Esophagus squamous epithelium (tissue), 5 donors: ENCODE measurements at places on chromosomes 2 and 18.

- DNase-seq: no peak
Measured at GRCh38 chr2:183349091-183349490, 224.8 kb downstream of the NUP35 start.

DNA sequence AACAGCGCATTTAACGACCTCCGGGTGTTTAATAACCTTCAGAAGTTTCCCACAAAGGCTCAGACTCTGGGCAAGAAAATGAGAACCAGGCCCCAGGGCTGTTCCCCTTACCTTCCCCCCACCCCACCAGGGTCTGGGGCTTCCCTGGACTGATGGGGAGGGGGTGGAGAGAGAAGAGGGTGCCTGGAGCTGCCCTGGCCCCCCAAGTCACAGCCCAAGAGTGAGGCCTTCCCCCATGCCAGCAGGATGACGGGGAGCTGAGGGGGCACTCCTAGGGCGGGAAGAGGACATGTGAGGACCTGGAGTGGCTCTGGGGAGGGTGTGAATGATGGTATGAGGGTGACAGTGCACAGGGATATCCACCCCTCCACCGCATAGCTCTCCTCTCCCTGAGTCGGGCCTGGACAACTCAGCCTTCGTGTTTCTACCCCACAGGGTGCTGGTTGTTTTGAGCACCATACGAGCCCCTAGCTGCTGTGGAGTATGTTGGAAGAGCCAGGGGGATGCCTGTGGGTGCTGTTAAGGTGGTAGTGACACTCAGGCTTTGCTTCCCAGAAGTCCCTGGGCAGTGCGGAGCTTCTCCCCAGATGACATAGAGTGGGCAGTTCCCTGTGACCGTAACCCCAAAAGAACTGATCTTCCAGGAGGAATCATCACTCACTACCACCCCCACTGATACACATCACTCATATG lies 3.9 kb downstream of the PKDCC start:
- DNase-seq: no peak

- no peak for DNase-seq
Measured at GRCh38 chr2:162242586-162243280, 512 bp downstream of the FAP start.

GRCh38 chr2:144510294-144510991 lies 9.5 kb downstream of the ZEB2 start:
- DNase-seq: no peak

- no peak for DNase-seq
Measured at GRCh38 chr2:232889876-232890401, 19.9 kb downstream of the SNORC start.

GRCh38 chr18:24538414-24539264 lies 78.2 kb downstream of the HRH4 start:
- DNase-seq: no peak

DNA sequence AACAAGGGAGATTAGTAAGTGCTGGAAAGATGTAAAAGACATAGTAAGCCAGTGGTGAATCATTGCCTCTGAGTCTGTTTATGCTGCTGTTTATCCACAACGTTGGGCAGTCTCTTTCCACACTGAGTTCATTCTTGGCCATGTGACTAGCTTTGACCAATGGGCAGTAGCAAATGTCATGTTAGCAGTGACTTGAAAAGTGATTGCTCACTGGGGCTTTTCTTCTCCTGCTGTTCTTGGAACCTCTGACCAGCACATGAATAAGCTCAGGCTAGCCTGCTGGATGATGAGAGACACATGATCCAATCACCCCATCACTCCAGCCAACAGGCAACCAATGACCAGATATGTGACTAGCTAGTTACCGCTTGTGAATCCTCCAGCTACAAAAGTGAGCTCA lies 360.4 kb downstream of the SLC4A3 start:
- no peak for DNase-seq

DNA sequence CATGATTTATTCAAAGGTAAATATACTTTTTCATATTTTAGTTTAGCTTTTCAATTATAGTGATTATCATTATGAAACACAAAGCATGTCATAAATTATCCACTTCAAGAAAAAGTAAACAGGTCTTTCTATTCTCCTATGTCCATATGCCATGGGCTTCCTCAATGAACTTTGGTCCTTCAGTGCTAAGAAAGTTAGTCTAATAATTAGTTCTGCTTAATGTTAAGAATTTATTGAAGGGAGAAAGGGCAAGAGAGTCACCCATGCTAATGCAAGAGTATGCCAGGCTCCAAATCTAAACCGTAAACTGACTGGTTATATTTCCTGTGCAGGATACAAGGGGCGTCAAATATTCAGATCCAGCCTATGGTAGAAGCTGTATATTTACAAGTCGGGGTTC lies 96.2 kb downstream of the GORASP2 start:
- DNase-seq: no peak

DNA sequence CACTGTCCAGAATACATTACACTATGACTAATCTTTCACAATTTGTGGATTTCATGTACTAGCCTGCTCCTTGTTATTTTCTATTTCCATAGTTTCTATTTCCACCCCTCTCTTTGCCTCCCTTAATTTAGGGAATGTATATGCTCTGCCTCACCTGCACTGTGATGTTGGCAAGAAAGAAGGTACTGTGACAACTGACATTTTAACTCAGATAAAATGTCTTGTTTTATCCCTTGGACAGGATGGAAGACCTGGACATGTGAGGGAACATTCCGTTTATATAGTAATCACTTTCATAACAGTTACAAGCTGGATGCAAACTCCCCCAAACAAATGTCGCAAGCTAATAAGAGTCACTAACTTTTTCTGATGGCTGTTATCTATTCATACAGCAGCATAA lies 21.5 kb upstream of the DSG3 start:
- no peak for DNase-seq

DNA sequence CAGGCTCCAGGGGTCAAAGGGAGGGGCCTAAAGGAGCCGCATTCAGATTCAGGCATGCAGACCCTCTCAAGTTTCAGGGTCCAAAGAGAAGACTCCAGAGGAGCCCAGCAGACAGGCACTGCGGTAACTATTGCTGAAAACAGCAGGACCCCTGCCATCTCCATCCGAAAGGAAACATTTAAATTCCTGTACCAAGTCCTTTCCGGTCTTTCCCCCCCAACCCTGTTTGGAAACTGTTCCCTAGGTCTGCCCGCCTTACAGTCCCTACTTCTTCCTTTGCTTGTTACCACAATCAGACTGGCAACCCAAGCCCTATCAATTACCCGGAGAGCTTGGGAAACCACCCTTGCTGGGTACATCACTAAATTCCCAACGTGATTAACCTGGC lies 82.0 kb downstream of the DNMT3A start:
- no peak for DNase-seq

DNA sequence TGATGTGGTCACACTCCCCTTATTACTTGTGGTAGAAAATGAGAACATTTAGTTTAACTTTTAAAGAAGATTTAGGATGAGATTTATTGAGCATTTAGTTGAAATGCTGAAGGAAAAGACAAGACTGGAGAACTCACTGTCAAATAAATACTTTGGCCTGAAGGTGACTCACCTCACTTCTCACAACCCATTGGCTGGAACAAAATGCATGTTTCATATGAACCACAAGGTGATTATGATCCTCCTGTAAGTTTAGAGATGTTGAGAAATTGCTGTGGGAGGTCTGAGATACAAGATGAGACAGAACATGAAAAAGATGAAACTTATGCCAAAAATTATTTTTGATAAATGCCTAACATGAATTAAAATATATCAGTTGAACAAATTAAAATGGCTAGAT lies 1004.5 kb downstream of the SOCS6 start:
- DNase-seq: no peak

DNA sequence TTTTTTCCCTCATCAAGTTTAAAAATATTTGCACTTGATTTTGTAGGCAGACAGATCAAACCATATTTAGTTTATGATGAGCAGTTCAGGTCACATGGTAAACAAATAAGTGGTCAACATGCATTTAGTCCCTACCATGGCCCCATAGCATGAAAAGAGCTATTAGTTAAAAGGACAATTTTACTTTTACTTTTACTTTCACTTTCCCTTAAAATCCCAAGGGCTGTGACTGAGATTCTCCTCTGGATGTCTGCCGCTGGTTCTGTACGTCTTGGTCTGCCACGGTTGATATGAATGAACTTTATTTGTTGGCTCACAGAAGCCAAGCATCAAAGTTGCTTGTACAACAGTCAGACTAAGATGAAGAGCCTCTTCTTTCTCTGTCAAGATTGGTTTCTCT lies 626.2 kb upstream of the CDH7 start:
- no peak for DNase-seq

DNA sequence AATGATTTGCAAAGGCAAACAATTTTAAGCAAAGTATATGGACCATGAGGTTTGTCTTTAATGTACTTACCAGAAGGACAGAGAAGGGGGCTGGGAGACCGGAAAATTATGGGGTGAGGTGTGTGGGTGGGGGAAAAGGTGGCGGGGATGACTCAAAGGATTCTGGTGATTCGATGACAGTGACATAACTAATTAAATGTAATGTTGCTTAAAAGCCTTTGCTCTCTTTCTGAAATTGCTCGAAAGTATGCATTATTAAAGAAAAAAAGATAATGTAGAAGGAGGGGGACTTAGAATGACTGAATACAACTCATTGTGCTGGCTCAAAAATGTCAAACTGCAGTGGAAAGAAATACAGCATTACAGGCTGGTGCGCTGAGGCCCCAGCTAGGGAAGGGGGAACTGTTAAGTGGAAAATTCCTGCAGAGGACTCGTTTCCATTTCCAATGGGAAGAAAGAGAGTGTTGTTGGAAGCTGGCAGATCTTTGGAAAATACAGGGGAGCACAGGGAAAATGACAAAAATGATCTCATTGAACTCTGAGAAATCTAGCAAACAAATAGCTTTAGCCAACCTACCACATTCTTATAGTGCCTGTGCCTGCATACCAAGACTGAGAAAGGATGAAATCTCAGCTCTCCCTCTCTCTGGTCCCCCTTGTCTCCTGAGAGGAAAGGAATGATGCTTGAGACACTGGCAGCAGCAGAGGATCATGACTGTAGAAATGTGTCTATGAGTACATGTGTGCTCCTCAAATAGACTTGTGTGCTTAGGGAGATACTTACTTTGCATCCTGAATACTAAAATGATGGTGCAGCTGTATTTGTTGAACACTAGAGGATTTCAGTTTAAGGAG lies 632.4 kb downstream of the NYAP2 start:
- DNase-seq: no peak

DNA sequence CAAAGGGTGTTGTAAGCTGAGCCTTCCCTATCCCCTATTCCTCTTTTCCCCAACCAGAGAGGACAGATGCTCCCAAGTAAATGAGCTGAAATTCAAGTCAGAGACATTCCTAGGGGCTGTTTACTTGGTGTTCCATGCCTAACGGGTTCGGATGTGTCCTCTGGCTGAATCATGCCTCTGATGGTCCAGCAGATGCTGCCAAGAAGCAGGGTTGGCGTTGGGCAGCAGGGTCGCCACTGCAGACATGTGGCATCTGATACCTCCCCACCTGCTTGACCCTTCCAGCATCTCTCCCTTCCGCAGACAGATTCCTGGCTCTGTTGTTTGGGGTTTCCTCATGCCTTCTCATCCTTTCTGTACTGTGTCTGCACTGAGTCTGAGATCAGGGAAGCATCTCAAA lies 108.3 kb downstream of the HNRNPLL start:
- no peak for DNase-seq

- no peak for DNase-seq
Measured at GRCh38 chr2:105592288-105592687, 152.4 kb upstream of the NCK2 start.

DNA sequence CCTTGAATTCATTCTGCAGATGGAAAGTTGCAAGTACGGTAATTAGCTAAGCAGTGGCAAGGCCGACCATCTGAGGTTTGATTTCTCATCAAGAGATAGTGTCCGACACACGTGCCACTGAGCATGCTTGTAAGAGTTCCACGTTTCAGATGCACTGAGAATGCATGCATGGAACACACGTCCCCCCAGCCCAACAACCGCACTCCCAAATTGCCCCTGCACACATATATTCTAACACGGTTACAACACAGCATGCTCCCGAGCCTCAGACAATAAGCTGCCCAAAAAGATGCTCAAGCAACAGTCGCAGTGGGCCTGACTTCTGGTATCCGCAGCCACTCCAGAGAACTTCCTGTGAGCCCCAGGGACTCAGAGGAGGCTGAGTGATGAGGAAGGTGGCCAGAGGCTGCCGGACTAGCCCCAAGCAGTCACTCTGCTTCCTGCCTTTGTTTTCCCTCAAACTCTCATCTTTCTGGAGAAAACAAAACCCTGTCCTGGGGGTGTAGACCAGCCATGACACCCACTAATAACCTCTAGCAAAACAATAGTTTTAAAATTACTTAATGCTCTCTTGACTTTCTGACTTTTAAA lies 204.0 kb downstream of the TGIF1 start:
- no peak for DNase-seq

- no peak for DNase-seq
Measured at GRCh38 chr2:133362061-133362476, 206.2 kb downstream of the NCKAP5 start.

DNA sequence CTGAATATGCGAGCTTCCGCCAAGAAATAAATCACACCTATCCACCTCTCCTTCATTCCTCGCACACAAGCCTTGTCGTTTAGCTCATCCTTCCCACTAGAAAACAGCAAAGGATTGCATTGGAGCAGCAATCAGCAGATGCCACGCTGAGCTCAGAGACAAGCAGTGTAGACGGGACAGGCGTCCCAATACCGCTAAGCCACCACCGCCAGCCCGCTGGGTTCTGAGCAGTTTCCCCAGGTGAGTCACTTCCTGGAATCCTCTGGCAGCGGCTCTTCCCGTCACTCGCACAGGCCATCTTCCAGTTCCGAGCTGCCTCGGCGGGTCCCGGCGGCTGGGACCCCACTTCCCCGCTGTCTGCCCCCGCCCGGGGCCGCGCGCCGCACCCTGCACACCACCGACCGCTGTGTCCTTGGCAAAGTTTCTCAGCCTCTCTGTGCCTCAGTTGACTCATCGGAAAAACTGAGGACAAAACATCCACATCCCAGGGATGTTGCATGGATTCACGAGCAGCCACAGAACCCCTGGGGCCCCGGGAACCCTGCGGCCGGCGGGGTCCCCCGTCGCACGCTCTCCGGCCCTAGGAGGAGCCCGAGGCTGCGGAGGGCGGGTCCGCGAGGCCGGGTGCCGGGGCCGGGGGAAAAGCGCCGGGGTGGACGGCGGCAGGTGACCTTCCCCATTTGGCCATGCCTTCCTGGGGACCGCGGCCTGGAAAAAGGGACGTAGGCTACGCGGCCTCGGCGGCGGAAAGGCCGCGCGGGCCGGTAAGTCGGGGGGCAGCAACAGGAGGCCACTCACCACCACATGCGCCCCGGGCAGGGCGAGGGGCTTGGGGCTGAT lies 573 bp downstream of the KDSR start:
- no peak for DNase-seq

DNA sequence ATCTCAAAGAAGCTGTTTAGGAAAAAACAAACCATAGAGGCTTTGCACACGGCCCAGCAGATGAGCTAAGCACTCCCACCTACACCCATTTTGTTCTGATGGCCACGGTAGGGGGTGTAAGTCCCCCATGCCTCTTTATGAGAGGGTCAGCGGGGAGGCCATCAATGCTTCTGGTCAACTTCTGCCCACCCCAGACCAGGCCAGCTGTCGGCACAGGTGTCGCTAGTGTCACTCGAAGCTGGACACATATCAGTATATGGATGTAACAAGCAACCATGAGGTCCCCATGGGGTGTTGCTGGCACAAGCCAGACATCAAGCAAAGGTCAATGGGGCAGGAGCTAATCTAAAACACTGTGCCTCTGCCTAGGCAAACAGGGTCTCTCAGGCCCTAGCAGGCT lies 23.7 kb upstream of the SLC35F6 start:
- DNase-seq: no peak
